ENCODE measurements at places on chromosomes 3 and 15. TPM values are rescaled to one million over a fixed set of nuclear protein-coding genes. Genes with fewer than 3 reads are reported as not detected.
A peak's percentile ranks its signal among the peaks of the same experiment; 100 is the strongest.

The CLDN1 gene
- total RNA-seq = 0.22 TPM

The OSBPL10 gene
- total RNA-seq = 3.4 TPM

The RBPMS2 gene
- 0.12 TPM for total RNA-seq

The ATP11B gene
- 93.9 TPM for total RNA-seq

GRCh38 chr3:39154280-39155021 lies 1.1 kb upstream of the CSRNP1 start:
- DNase-seq = no peak

- no peak for DNase-seq
Observed at GRCh38 chr3:73055583-73055982, 5.9 kb upstream of the EBLN2 start.

- no peak for DNase-seq
Observed at GRCh38 chr3:184134746-184135148, 411 bp upstream of the EIF2B5 start.

GRCh38 chr15:70092464-70093027 lies 5.2 kb downstream of the TLE3 start:
- no peak for DNase-seq

- DNase-seq = no peak
Observed at GRCh38 chr3:10726787-10727186, 89.2 kb upstream of the SLC6A11 start.

DNA sequence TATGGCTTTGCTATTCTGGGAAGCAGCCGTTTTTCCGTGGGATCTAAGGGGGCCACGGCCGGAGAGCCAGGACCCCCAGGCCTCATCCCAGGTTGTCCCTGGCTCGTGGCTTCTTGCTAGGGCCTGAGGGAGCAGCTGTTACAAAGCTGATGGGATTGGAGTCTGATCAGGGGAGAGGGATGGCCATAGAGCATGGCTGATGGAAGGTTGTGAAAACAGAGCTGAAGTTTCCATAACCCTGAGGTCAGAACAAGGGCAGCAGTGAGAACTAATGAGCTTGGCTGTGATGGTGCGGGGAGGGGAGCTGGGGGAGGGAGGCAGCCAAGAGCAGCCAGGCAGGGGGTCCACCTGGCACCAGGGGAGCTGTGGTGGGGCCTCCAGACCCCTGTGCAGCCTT lies 63.0 kb downstream of the LINGO1 start:
- DNase-seq = no peak

DNA sequence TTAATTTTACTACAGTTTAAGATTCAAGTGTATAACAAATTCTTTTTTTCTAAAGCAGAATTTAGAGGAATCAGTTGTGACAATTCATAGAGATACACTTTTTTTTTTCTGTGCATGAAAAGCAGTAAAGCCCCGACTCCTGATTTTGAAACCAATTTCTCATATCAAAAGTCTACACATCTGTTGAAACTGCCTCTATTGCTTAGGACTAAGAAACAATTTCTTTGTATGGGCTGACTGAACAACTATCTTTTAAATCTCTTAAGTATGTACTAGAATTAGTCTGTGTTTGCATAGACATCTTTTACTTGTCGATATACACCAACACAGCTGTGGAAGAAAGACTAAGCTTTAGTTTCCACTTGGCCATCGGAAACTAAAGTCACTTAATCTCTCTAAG lies 127.6 kb downstream of the MEIS2 start:
- DNase-seq = no peak

GRCh38 chr15:63599401-63600000 lies 2.3 kb downstream of the FBXL22 start:
- DNase-seq = peak; percentile 67

- peak; percentile 72 for DNase-seq
Observed at GRCh38 chr15:60362321-60363086, 35.3 kb downstream of the ANXA2 start.

DNA sequence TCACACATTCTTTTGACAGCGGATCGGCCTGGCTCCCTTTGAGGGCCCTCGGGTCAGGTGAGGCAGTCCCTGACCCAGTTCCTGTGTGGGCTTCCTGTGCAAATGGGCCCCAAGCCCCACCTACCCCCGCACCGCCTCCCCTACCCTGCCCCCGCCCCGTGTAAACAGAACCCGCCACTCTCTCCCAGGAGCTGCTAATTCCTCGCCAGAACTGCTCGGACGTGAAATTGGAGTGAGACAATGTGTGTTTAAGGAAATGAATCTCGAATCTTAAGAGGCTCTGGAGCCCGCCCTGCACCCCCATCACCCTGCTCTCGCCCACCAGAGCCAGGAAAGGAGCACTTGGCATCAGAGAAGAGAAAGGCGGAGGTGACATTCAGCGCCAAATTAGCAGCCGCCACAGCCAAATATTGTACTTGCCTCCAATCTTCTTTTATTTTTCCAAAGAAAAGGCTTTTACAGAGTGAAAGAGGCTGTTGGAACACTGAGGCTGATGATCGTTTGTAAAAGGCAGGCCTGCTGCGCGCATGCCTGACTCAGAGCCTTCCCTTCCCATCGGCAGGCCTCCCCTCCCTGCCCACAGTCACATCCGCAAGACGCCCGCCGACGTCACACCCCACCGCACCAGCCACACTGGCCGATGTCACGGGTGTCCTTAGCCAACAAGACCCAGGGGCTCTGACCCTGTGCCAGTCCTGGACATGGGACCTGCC lies 53.1 kb downstream of the CACNA2D2 start:
- DNase-seq = peak; percentile 86

DNA sequence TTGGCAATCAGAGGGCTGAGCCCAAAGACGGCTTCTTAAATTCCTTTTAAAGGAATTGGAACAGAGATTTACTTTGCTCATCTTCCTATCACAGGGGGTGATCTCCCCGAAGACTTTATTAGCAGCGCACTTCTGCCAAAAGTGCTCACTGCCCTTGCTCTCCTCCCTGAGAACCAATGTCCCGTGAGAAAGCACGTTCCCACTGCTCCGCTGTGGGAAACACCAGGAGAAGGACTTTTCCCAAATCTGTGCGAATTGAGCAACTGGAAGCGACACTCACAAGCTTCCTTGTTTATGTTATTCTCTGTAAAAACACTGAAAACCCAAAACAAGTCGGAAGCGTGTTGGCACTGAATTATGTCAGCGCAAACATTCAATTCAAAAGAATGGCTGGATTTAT lies 670.8 kb upstream of the NR2F2 start:
- DNase-seq = no peak

- DNase-seq = no peak
Observed at GRCh38 chr3:13162549-13163320, 89.5 kb upstream of the IQSEC1 start.

DNA sequence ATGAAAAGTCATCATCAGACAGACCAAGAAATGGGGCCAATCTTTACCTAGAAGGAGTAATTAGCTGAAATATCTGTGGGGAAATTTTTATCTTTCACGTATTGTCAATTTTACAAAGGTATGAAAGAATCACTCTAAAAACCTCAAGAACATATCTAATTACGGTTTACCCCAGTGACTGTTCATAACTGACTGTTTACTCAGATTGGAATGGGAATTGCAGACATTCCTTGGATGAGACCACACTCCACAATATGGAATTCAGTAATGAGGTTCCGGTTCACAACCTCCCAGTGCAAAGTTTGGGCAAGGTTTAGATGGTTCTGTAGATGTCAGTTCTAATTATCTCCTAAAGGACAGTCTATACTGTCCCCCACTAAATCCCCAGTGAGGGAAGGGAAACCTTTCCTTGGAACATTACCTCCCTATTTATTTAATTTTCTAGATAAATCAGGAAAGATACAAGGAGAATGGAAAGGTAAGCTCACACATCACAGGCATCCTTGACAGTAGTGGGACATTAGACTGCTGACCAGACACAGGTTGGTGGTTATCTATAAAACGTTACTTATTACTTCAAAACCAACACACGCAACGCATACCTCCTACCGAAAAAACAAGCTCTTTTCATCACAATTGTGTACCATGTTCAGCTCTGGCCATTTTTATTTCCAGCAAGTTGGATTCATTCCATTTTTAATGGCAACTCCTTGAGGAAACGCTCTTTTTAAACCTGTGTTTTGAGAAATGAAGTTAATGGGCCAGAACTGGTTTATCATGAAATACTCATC lies 129.9 kb downstream of the RORA start:
- DNase-seq = no peak

DNA sequence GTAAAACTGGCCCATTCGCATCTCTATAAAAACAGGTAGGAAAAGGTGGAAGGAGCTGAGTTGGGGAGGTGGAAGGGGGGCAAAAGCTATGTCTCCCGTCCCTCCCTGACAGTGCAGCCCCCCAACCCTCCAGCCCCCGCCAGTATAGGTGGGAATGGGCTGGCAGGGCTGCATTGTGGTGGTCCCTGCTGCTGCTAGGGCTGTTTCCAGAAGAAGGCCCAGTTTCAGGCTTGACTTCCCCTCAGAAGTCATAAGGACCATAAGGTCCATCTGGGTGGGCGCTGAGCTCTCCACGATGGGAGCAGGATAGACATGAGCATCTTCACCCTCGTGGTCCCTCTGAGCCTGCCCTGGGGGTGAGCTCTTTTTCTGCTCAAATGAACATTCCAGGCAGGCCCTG lies 44.2 kb downstream of the APBA2 start:
- DNase-seq = no peak

DNA sequence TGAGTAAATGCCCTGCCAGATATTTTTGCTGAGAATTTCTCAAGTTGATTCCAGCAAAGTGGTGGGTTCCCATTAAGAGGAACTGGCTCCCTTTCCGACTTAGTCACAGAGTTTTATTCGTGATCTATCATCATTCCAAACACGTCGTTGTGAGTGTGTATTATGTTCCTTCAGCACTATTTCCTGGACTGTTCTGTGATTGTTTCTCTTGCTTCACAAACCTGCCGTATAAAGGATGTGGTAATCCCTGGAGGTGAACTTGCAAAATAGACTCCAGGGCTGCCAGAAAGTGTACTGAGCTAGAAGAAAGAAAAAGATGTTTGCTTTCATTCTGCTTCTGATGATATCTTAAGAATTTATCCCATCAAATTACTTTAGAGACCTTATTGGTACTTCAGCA lies 14.5 kb upstream of the CAPN3 start:
- no peak for DNase-seq

DNA sequence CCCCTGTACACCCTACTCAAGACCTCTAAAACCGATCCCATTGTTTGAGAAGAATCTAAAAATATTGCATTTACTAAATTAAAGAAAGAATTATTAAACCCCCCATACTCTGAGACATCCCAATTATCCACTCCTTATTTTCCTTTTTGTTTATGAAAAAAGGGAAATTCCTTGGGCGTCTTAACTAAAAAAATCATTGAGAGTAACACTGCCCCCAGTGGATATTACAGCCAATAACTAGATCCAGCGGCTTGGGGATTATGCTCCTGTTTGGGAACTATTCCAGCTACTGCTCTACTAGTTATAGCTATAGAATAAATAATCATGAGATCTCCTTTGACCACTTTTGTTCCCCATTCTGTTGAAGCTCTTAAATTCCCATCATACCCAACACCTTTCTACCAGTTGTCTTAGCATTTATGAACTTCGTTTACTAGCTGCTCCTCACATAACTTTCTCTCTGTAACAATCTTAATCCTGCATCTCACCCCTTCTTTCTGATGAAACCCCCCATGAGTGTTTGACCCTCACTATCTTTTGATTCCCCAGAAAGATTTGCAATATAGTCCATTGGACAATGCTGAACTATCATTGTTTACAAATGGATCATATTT lies 12.7 kb upstream of the CFAP91 start:
- DNase-seq = no peak

- DNase-seq = peak; percentile 48
Observed at GRCh38 chr3:188578576-188579363, 424.8 kb downstream of the LPP start.

DNA sequence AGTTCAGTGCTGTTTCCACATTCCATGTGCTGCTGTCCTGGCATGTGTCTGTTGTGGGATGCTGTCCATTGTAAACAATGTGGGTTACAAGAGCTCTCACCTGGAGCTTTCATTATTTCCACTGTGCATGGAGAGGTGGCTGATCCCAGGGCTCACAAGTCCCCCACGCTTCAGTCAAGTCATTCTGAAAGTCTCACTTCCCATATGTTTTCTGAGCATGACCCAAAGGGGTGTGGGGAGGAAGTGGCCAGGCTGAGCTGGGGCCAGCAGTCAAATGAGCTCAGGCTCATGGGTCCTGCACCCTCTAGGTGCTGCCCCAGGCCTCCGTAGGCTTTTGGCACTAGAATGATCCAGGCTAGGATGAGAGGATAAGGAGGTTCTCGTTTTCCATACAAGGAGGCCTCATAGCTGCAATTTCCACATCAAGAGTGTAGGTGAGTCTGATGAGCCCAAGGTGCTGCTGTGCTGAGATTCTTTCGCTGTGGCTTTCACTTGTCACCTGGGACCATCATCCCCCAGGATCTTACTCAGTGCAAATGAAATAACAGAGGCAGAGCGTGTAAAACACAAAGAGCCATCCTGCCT lies 22.0 kb downstream of the STARD5 start:
- peak; percentile 74 for DNase-seq

- DNase-seq = no peak
Observed at GRCh38 chr3:101591071-101591470, 17.1 kb downstream of the PCNP start.

DNA sequence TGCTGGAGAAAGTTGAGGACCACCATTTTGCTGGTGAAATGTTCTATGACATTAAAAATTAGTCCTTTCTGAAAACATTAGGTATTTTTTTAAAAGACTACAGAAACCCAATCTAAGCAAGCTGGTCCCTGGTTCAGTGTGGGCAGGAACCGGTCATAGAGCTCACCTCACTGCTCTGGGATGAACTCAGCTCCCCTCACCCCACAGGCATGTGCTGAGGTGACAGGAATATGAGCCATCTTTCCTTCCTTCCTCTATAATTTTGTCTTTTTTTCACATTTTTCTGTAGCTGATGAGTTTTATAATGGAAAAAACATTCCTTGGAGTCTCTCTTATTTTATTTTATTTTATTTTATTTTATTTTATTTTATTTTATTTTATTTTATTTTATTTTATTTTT lies 8.2 kb upstream of the LRRC15 start:
- no peak for DNase-seq

DNA sequence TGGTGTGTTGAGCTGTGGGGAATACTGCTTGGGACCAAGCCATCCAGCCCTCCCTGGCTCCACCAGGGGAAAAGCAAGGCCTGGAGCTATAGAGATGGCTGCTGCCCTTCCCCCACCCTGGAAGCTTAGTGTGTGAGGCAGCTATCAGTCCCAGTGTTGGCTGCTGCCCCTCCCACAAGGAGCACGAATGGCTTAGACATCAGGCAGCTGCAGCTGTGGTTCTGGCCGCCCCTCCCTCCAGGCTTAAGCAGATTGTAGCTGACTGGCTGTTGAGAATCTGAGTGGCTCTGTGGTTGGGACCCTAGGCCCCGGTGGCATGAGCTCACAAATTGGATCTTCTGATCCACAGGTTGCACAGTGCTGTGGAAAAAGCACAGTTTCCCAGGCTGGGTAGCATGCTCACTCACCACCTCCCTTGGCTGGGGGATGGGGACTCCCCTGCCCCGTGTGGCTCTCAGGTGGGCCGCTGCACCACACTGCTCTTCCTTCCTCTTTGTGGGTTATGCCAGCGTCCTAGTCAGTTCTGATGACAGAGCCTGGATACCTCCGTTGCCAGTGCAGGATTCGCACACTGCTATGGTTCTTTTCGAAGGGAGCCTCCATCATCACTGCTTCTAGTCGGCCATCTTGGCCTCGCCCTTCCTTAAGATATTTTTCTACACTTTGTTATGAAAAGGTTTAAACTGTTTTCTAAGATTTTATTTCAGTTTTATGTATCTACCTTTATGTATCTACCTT lies 21.2 kb upstream of the SUCNR1 start:
- DNase-seq = no peak

- no peak for DNase-seq
Observed at GRCh38 chr3:37693511-37694283, 168.0 kb upstream of the CTDSPL start.
